Stimulated activated CD4-positive, alpha-beta T cell treated with anti-CD3 and anti-CD28 coated beads, Interleukin-4, amount 100 ng/mL, for 1 hour (primary cell): ENCODE measurements at places on chromosomes 2 and 18.

DNA sequence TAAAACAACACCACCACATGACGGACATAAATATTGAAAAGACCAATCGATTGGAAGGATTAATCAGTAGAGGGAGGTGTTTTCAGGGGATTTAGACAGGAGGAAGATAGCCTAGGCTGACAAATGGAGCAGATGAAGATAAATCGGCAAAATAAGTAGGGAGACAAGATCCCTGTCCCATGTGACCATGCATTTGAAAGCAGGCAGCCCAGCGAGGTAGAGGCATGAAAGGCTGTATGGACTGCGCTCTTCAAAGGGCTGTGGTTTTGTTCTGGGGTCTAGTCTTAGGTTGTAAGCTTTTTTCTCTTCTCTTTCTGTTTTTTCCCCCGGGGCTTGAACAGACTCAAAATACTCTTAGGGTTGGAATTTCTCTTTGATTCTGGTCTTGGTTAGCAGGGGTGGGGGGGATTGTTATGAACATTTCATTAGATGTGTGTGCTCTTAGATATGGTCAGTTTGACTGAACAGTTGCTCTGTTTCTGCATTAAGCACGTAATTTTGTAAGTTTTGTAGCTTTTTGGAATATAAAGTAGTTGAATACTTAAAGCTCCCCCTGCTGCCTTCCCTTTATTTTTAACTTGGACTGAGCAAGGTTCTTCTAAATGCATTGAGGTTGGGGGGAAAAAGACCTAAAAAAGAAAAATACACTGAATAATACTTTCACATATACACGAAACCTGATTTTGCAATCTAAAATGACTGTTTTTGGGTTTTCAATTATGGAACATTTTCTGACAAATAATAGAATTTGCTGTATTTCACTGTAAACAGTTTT lies 32.2 kb downstream of the ZNF532 start:
- DNase-seq = no peak

- no peak for DNase-seq
Measured at GRCh38 chr2:231883468-231883881, 42.7 kb downstream of the NPPC start.

DNA sequence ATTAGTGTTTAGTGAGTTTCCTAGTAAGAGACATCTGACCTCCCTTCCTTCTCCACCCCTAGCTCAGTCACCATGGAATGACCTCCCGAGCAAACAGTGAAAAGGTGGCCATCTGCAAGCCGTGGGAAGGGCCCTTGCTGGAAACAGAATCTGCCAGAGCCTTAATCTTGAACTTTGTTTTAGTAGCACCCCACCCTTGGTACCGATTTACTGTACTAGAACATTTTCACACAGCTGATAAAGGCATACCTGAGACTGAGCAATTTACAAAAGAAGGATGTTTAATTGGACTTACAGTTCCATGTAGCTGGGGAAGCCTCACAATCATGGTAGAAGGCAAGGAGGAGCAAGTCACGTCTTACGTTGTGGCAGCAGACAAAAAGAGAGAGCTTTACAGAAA lies 655.8 kb downstream of the TSN start:
- DNase-seq = no peak

- peak; percentile 26 for DNase-seq
Measured at GRCh38 chr2:231929961-231930592, 3.9 kb upstream of the NPPC start.

GRCh38 chr2:211867845-211868451 lies 670.7 kb downstream of the ERBB4 start:
- no peak for DNase-seq

DNA sequence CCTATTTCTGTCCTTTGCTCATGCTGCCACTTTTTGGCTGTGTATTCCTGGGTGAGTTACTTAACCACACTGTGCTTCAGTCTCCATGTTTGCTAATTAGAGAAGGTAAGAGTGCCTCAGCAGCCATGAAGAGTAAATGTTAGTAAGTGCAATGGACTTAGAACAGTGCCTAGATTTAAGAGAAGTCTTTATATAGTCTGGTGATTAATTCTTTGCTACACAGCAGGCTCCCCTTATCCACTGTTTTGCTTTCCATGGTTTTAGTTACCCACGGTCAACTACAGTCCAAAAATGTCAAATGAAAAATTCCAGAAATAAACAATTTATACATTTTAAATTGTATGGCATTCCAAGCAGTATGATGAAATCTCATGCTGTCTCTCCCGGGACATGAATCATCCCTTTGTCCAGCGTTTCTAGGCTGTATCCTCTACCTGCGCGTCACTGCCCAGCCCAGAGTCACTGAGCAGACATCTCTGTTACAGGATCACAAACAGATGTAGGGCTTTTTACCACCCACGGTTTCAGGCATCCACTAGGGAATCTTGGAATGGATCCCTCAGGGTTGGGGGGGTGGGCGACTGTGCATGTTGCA lies 91.0 kb downstream of the CTIF start:
- no peak for DNase-seq

GRCh38 chr2:120614901-120615300 lies 120.8 kb upstream of the GLI2 start:
- no peak for DNase-seq

GRCh38 chr18:12399231-12399630 lies 8.5 kb upstream of the PRELID3A start:
- DNase-seq = no peak

GRCh38 chr2:118527571-118527970 lies 319.9 kb downstream of the EN1 start:
- DNase-seq = no peak

- no peak for DNase-seq
Measured at GRCh38 chr2:224449212-224450147, 47.6 kb upstream of the FAM124B start.

DNA sequence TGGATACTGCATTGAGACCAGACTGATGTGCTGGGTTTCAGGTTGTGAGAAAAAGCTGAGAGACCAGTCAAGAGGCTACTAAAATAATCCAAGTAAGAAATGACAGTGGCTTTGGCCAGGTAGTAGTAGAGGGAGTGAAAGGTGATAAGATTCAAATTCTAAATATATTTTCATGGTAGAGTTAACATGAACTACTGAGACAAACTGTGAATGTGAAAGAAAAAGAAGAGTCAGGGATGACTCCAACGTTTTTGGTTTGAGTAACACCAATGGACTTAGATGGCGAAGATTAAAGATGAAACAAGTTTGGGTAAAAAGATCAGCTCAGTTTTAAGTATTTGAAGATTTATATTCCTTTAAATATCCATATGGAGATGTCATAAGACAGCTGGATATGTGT lies 209.4 kb downstream of the ZEB2 start:
- no peak for DNase-seq

DNA sequence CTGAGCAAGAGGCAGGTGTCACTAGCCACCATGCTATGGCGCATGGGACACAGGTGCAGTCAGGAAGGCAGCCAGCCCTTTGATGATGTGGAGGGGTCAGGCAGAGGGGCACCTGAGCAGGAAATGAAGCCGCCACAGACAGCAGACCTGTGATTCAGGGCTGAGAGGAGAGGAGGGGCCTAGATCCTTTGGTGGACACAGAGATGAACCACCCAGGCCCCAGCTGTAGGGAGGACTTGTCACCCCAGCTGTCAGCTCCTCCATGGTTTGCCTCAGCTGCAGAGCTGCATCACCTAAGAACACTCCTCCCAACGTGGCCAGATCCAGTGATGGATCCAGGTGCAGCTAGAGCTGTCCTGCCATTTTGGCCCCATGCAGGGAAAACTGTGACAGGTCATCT lies 11.6 kb downstream of the ASB18 start:
- no peak for DNase-seq
